ENCODE measurements at places on chromosomes 5 and 9.

GRCh38 chr9:97038611-97039513, at the start of gene CTSV:
TSS of gene CTSV (minus strand) at chr9:97039142. CDS start at chr9:97038043, 1,099 bp downstream.
- DNase-seq = peak; percentile 45

DNA sequence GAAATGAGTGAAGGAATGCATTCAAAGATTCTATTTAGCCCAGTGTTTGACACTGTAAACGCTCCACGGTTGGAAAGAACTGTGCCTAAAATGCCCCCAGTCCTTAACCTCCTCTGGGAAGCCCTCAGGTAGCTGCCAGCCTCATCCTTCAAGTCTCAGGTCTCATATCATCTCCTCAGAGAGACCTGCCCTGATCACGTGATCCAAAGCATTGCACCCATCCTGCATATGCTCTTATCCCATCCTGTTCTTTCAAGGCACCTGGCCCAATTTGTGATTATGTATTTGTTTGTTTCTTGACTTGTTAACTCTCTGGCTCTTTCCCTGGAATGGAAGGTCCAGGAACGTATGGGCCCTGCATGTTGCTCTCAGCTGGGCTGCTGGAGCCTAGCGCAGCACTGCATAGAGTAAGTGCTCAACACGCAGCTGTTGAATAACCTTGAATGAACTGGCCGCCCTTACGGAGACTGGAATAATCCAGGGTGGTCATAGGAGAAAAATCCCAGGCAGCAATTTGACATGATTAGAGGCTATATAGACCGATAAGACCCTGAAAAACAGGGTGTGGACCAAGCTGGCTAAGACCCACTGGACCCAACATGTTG, 8.7 kb downstream of the C1QTNF2 start:
- no peak for DNase-seq

DNA sequence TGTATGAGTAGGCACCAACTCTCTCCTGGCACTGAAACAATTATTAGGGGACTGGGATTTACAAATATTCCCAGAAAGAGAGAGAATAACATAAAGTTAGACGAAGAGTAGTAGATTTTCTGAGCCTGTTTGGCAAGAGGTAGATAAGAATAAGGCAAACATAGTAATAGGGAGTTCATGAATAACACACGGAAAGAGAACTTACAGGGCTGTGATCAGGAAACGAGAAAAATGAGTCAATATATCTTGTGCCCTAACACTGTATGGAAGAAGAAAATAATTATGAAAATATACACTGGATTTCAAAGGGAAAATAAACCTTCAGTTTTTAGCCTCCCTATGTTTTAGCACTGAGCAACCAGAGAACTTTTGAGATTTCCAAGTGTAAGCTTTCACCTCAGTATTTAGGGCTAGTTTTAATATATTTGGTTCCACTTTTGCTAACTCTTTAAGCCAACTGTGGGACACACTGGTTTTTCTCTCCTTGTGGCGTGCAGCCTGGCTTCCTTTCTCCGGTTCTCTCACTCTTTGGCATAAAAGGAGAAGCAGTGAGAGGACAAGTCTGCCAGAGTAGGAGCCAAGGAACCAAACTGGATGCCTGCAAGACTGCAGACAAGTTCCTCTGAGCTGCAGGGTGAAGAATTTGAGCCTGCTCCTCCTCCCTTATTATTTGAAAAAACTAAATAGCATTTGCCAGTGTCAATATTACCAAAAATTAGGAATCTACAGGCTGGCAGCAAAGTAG, 6.6 kb upstream of the KCNN2 start:
- no peak for DNase-seq

DNA sequence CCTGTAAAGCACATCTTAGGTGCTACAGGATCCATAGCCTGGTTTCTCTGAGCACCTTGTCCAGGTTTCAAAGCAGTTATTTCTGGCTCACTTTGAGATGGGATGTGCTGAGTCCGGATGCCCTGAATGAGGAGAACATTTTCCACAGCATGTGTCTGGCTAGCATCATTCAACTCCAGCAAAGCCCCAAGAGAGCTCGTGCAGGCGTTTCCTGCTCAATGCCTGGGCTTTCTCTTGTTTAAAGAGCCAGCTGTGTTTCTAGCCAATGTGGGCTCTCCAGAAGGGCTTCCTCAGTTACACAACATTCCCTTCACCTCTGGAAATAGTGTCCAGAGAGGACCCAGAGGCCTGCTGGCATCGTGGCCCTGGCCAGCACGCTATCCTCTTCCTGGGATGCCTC, 411.7 kb downstream of the DMAC1 start:
- no peak for DNase-seq

GRCh38 chr5:11013793-11014192, 252.8 kb upstream of the DAP start:
- no peak for DNase-seq

- DNase-seq = no peak
These were observed 32.2 kb downstream of the NDUFA8 start for GRCh38 chr9:122127396-122127798.

DNA sequence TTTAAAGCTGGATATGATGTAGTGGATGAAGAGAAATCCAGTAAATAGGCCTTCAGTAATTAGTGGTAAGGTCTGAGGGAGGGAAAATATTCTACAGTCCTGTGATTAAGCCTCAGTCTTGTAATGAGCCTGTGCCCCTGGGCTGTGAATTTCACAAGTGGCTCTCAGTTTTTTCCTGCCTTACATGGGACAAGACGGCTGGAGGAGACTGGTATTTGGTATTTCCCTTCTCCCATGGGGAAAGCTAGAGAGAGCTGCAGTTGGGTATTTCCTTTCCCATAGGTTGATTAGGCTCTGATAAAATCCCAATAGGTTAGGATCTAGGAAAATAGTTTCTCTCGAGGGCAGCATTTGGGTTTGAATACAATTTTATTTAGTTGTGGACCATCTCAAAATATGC, 62.2 kb upstream of the GNA14 start:
- no peak for DNase-seq

DNA sequence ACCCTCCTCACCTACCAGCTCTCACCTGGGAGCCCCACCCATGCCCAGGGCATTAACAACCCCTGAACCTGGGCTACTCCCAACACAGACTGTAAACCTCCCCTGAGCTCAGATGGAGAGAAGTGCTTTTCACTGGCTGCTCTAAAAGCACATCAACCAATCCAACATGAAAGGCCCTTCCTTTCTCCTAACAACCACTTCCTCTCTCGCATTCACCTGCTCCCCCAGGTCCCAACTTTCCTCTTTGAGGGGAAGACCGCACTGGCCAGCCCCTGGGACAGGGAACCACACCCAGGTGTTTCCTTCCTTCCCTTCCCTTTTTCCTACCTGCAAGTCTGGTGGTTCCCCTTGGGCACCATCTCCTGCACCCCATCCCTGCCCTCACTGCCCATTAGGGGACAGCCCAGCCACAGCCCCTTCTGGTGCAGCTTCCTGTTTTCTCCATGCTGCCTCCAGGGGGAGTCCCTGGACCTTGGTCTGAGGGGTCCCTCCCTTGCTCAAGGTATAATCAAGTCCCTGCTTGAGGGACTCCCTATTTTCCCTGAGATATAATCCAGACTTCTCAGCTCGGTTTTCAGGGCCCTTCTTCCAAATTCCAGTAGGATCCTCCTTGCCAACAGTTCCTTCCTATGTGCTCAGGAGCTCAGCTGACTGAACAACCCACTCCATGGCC, 30.5 kb upstream of the DAB2IP start:
- DNase-seq = no peak

DNA sequence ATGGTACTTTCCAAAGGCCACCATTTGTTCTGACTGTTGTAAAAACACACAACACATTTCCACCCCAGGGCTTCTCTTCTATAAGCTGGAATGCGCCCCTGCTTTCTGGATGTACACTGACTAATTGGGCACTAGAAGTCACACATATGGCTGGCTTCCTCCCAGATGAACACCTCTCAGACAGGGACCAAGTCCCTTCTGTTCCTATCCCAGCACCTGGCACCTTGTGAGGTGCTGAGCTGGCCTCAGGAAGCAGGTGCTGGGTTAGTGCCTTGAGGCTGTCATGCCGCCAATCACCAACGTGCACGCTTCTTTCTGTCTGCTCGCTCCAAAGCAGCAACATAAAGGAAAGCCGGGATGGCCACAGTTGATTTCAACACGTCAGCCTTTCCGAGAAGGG, 93.2 kb downstream of the FSTL4 start:
- no peak for DNase-seq

GRCh38 chr5:142785206-142785605, 15.0 kb downstream of the ARHGAP26 start:
- no peak for DNase-seq

- DNase-seq = no peak
These were observed 288.1 kb downstream of the GABRB2 start for GRCh38 chr5:161258438-161258837.

DNA sequence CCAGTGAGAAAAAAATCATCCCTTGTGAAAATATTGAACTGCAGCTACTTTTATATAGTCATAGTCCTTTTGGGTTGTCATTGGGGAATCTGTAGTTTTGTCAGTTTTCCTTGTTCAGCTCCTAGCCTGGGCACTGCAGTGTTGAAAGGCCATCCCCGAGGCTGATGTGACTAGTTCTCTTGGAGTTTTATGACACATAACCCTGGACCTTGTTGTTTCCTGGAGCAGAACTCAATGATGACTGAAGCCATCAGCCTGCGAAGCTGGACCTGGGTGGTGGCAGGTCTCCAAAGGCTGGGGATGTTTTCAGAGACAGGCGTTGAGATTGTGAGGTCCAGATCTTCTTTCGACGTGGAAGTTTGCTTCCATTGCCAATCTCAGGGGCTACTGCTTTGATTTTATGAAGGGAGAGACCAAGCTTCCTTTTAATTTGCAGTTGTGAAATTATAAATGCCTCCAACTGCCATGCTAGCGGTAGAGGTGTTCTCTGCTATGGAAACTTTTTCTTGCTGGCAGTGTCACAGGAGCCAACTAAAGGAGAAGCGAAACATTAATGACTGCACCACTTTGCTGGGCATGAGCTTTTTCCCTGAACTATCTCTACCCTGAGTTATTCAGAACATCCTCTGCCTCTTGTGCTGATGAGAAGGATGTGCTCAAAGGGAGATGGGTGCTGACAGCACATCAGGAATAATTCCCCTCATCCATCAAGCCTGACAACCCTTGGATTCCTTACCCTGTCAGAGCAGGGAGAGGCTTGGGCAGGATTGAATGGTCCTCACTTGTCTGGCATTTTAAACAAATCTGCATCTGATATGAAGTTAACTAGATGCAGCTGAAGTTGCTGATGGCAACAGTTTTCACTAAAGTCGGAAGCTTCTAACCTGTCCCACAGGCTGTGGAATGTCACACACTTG, 209.6 kb downstream of the MAST4 start:
- DNase-seq = no peak

DNA sequence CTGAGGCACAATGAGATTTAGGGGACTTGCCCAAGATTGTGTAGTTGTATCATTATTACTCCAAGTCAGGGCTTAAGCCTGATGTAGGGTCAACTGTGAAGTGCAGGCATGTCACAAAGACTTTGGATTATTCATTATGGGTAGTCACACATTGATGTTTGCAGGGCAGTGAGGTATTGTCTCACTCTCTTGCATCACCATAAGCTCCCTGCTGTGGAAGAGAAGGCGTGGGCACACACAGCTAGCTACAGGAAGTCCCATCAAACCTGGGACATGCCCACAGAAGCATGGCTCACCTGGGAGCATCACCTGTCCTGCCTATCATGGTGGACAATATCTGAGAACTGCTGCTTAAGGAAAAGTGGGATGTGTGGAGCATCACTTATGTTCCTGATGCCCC, 42.1 kb downstream of the TMOD1 start:
- no peak for DNase-seq

DNA sequence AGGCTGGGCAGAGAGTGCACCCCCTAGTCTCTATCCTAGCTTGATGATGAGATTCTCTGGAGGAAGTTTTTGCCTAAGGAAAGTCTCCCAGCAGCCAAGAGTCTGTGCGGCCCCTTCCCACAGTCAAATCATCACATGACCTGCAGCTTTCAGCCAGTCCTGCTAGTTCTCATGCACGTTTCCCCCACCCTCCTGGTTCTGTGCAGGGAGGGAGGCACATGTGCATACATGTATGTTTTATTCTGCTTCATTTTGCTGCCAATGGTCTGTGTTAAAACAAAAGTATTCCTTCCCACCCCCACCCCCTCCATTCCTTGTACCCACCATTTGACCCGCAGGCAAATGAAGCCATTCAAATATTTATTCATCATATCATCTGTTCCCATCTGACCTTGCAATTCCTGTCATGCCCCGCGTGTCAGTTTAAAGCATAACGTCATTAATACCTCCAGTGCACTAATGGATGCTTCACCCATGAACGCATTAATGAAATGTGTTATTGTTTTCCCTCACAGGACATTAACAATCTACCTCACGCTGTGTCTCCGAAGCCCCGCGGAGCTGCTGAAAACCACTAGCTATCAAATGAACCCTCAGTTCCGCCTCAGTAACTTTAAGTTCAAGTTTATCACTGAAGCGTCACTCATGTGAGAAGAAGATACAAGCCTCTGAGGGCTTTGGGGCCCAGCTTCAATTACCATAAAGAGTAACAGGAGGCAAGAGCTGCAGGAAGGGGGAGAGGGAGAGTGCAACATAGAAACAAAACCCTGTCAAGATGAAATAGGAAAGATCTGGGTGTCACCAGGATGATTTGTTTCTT, 139.6 kb downstream of the RASEF start:
- no peak for DNase-seq

GRCh38 chr9:111474385-111474784, 9.8 kb downstream of the ECPAS start:
- DNase-seq = no peak

DNA sequence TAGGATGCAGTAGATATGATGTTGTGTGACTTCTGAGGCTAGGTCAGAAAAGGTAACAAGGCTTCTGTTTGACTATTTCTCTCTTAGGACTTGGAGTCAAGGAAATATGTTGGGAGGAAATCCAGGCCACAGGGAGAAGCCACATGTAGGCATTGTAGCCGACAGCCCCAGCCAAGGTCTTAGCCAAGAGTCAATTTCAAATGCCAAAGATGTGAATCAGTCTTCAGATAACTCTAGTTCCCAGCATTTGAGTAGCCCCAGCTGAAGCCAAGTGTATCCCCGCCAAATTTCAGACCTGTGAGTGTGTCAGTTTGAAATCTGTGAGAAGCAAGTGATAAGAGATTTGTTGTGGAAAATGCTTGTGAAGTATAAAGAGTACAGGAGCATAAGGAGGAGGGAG, 38.1 kb upstream of the ISL1 start:
- DNase-seq = no peak

DNA sequence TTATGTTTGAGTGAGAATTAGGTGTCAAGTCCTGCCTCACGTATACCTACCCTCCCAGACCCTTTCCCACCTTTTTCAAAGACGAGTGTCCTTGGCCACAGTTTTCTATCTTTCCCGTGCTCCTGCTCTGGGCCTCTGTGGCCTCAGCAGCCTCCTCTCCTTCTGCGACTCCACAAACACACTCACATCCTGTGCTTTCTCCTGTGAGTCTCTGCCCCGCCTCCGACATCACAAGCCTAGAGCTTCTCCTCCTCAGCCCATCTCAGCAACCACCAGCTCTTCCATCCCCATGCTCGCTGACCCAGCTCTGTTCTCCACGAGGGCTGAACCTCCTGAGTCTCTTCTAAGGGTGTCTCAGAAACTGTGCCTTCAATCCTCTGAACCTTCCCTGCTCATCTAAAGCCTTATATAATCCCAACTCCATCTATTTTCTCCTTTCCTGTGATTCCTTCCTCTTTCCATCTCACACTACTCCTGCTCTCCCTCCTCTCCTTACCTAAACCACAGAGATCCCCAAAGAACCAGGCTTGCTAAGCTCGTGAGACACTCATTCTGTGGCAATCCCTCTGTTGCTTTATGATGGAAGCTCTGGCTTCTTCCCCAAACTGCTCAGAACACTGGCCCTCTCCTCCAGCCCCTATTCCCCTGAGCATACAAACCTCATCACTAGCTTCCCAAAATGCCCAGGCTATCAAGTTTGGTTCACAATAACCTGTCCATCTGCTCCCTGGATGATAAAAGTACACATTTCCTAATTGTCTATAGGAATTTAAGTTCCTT, 55.2 kb downstream of the RASEF start:
- DNase-seq = no peak

- DNase-seq = no peak
These were observed 727 bp upstream of the DNAJA1 start for GRCh38 chr9:33024126-33024965.
